ENCODE measurements at places on chromosomes 4 and X.

DNA sequence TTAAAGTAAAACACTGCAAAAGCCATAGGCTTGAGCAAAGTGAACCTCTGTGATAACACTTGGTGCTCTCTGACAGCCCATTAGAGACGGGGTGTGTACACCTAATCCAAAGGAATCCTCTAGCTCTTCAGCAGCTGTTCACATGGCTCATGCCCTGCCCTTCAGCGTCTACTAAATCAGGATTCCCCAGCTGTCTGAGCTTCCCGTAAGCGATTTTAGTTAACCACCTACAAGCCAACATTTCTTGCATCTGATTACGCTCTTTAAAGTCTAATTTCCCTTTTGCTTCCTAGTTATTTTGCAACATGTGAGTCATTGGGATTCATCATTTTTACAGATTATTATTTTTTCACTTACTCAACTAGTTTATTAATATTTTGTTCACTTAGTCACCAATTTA, 6.5 kb downstream of the DMD start:
- DNase-seq: no peak

DNA sequence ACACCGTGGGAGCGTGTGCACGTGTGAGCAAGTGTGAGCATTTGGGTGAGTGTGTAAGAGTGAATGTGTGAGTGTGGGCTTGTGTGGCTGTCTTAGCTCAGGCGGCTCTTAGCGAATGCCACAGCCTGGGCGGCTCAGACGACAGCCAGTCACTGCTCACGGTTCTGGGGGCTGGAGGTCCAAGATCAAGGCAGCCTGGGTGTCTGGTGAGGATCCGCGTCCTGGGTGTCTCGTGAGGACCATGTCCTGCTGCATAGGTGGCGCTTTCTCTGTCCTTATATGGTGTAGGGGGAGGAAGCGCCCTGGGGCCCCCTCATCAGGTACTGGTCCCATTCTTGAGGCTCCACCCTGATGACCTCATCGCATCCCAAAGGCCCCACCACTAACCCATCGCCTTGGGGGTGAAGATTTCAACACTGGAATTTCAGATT, 4.5 kb downstream of the DOK7 start:
- no peak for DNase-seq

GRCh38 chr4:185915817-185916216, 103.8 kb upstream of the SORBS2 start:
- no peak for DNase-seq

- DNase-seq: no peak
Observed at GRCh38 chr4:104465201-104465600, 29.5 kb downstream of the CXXC4 start.

GRCh38 chr4:60809486-60809800, 390.7 kb upstream of the ADGRL3 start:
- no peak for DNase-seq

DNA sequence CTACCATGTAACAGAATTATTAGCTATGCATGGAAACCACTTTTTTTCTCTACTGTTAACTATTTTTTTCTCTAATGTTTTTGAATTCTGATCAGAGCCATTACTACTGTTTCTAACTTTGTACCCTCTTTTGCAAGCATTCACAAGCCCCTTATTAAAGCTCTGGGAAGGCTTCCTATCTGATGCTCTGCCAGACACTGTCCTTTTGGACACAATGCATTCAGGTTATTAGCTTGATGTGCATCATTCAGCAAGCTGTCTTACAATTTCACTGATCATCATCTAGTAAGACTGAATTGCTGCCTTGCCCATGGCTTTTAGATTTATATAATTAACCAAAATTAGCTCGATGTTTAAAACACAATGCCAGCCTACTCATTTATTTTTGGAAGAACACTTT, 155.1 kb downstream of the NR3C2 start:
- no peak for DNase-seq

GRCh38 chr4:145829629-145830395, 108.8 kb downstream of the ZNF827 start:
- DNase-seq: no peak

- DNase-seq: no peak
Observed at GRCh38 chr4:91958596-91958995, 345.2 kb upstream of the GRID2 start.

DNA sequence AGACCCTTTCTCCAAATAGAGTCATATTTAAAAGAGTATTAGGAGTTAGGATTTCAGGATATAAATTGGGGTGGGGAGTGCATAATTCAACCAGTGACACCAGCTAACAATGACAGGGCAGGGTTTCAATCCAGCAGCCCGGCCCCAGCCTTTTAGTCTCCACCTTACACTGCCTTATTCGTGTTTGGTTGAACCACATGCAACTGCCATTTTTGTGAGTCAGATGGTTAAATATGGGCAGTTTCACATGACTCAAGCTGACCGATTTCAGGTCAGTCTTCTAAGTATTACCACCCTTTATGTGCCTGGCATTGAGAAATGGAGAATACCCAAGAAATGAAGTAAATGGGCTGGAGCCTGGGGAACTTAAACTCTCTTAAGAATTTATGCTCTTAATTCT, 102.8 kb downstream of the STOX2 start:
- no peak for DNase-seq

DNA sequence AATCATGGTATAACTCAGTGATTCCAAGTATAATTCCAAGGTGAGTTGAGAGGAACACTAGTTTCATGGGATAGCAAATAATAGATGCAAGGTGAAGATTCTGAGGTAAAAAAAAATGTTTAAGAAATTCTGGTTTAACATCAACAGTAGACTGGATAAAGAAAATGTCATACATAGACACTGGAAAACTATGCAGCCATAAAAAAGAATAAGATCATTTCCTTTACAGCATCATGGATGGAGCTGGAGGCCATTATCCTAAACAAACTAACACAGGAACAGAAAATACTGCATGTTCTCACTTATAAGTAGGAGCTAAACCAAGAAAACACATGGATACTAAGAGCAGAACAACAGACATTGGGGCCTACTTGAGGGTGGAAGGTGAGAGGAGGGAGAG, 54.6 kb upstream of the LEF1 start:
- no peak for DNase-seq

DNA sequence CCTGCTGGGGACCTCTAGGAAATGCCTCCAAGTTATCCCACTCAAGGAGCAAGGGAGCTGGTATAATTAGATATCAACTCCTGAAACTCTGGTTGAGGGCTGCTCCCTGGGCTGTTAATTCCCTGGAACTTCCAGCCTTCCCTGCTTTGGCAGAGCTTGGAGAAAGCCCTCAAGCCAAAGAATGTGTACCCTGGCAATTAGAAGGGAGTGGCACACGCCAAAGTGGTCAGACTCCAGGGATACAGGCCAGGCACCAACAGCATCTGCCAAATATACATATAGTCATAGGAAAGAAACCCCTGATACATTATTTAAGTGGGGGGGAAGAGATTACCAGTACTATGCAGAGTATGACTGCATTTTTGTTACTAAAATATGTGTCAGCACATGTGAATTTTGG, 616.8 kb downstream of the BCOR start:
- DNase-seq: no peak

- no peak for DNase-seq
Observed at GRCh38 chrX:42818151-42818921, 40.4 kb upstream of the PPP1R2C start.

GRCh38 chr4:113292371-113293042, 243.1 kb downstream of the ANK2 start:
- no peak for DNase-seq

DNA sequence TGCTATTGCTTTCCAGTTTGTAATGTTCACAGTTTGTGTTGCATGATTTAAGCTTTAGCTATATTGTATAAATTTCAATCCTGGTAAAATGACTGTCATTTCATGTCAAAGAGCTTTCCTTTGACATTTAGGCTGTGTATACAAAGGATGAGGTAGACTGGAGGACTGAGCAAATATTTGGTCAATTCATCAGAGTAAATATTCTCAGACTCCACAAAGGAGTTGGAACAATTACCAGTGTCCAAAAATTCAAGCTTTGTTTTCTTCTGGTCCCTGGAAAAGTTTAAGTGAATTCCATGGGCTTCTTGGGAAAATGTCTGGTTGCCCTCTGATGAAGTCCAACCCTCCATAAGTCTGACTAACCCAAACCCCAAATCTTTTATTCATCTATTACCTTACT, 682.4 kb downstream of the DACH2 start:
- DNase-seq: no peak

GRCh38 chrX:44130189-44130588, 157.0 kb upstream of the NDP start:
- no peak for DNase-seq

DNA sequence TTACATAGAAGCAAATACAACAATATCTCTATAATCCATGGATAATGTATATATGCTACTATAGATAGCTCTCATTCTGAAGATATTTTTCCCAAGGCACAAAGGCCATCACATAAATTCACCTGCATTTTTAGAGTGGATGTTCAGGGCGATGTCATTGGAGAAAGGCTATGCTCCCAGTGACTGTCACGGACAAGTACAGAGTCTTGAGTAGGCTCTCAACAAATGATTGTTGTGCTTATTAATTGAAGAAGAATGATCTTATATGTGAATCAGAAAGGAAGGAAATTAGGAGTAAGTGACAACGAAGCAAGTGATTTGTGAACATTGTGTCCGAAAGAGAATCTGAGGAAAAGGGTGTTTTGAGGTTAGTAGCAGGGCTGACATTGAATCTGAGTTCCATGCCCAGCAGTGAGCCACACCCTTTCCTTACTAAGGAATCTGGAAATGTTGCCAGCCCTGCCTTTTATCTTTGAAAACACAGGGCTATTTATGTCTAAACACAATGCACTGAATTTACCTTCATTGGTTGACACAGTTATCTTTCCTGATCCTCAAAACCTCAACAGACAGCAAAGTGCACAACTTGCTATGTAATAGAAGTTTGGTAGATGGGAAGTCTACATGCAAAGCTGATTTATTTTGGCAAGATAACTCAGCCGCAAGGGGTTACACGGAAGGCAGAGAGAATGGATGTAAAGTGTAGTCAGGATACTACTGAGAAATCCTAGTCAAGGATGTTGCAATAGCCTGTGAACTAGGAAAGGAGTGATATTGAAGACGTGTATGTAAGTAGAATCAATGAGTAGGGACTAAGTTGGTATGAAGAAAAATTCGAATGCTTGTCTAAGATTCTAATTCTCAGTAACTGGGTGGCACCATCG, 50.4 kb downstream of the SORBS2 start:
- DNase-seq: no peak

DNA sequence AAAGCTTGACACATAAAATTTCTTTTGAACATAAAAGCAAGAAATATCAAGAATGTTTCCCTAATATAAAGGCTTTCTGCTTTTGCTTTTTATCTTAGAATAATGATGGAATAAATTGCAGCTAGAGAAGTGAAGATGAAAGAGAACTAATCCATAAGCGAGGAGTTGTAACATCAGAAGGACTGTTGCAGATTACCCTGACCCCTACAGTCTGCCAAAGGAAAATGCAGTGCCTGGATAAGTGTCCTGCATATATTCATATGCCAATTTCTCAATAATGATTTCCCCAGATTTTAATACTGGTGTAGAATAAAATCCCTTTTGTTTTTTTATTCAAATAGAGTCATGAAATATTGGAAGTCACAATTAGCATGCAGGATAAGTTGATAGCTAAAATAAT, 115.9 kb downstream of the MAGEC2 start:
- DNase-seq: no peak

DNA sequence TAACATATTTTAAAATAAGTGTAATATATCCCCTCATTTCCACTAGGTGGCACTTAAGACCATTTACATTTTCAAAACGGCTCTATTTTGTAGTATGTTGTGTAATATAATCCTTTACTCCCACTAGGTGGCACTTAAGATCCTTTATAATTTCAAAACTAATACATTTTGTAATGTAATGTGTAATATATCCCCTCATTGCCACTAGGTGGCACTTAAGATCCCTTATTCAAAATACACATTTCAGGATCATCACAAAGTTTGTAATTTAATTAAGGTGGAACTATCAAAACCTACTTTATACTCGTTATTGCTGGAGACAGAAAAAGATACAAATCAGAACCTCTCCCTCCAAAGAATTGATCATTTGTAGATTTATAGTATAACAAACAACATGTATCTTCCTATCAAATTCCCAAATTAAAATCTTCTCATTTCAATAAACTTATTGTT, 132.5 kb downstream of the ARHGAP6 start:
- DNase-seq: no peak

GRCh38 chr4:145739845-145740244, 59.9 kb downstream of the C4orf51 start:
- no peak for DNase-seq

- no peak for DNase-seq
Observed at GRCh38 chr4:8836664-8837171, 34.9 kb downstream of the HMX1 start.

GRCh38 chr4:24965627-24966026, 52.8 kb upstream of the CCDC149 start:
- DNase-seq: no peak

- DNase-seq: no peak
Observed at GRCh38 chr4:178689926-178690325, 1247.7 kb upstream of the AGA start.

GRCh38 chrX:4484266-4484665, 770.8 kb upstream of the PRKX start:
- DNase-seq: no peak

- no peak for DNase-seq
Observed at GRCh38 chrX:23317799-23318724, 16.6 kb upstream of the PTCHD1 start.

DNA sequence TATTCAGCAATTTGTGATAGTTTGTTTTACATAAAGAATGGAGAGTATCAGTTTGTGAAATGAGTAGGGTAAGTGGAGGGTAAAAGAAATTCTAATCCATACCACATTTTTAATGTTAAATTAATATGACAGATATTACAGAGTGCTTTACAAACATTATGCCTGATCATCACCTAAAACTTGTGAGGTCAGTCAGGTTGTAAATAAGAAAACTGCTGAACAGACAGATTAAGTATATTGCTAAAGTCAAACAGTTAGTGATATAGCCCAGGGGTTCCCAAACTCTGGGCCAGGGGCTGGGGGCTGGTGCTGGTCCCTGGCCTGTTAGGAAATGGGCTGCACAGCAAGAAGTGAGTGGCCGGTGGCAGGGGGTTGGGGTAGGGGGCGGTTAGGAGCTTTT, 273.6 kb downstream of the TRAM1L1 start:
- DNase-seq: no peak

DNA sequence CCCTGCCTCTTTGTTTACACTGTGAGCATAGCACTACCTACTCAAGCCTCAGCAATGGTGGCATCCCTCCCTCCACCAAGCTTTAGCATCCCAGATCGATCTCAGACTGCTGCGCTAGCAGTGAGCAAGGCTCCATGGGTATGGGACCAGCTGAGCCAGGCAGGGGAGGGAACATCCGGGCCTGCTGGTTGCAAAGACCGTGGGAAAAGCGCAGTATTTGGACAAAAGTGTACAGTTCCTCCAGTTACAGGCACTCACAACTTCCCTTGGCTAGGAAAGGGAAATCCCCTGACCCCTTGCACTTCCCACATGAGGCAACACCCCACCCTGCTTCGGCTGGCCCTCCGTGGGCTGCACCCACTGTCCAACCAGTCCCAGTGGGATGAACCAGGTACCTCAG, 26.5 kb downstream of the EGF start:
- DNase-seq: no peak

Measured in stimulated activated CD4-positive, alpha-beta T cell treated with anti-CD3 and anti-CD28 coated beads, Interleukin-1b, Interleukin-23, amount 100 ng/mL, for 4 hours (primary cell).